Left ventricle myocardium superior (tissue), 1 donor: ENCODE measurements at places on chromosomes 3 and 15.

GRCh38 chr15:82150645-82151044, 104.8 kb upstream of the MEX3B start:
- no peak for DNase-seq

DNA sequence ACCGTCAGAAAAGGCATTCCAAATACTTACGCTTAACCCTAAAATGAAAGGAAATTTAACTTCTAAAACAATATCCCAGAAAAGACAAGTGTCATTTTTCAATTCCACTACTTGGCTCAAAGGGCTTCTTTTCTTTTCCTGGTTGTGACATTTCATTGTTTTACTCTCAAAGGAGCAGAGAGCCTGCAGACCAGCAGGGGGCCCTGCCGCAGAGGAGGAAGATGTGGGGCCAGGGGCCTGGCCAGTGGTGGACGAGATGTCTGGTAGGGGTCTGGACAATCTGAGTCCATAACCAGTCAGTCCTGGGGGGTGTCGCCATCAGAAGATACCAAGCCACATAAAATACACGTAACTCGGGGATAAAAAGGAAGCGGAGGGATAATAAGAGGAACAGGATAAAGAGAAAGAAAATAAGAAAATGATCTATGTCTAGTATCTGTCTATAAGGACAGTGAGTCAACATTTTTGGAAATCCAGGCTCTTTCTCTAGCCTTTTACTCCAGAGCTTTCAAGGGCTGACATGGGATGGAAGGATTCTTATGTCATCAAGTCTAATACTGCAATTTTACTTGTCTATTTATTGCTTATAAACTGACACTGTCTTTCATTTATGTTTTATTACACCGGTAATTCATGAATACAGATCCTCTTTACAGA, 54.2 kb upstream of the ARHGEF3 start:
- peak; percentile 44 for DNase-seq

- DNase-seq: no peak
These were observed 26.6 kb upstream of the STIMATE start for GRCh38 chr3:52923963-52924362.

- DNase-seq: no peak
These were observed 108.6 kb upstream of the AADACL2 start for GRCh38 chr3:151625086-151625485.

DNA sequence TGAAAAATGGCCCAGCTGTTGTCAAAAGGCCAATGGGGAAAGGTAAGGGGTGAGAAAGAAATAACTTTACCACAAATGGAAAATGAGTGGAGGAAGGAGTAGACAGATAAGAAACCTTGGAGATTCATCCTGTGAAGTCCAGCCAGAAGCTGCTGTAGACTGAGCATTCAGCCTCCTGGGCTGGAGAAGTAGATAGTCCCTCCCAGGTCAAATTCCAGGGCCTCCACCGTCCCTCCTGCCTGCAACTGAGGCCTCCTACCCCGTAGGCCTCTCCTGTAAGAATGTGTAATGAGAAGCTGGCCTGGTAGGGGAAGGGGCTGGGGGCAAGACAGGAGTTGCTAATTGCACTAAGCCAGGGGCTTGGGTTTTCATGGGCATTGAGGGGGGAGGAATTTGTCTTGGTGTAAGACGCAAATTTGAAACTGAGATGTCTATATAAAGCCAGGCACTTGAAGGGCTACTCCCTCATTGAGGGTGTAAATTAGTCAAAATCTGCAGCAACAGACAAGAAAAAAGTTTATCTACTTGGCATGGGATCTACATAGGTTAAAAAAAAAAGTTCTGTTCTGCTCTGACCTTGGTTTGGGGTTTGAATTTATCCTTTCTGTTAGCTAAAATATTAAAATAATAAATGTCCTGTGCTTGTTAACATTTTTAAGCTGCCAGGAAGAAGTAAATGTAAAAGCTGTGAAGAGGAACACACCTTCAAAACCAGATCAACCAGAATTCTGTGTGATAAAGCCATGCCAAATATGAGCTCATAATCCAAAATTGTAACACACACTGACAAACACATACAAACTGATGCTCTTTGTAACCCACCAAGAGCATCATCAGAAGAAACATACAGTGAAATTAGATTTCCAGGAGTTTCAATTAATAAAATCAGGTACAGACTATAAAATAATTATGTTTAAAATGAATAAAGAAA, 1.7 kb upstream of the RBP2 start:
- DNase-seq: no peak

DNA sequence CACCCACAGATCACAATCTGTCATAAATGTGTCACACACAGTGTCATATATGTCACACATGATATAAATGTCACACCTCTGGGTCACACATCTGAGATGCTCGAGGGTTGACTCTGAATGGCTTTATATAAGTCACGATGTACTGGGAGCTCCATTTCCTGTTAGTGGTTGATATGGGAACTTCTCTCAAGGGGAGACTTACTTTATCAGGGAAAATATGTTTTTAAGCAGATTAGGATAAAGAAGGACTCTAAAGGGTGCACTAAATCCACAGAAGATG, 83.9 kb upstream of the MEF2A start:
- no peak for DNase-seq

DNA sequence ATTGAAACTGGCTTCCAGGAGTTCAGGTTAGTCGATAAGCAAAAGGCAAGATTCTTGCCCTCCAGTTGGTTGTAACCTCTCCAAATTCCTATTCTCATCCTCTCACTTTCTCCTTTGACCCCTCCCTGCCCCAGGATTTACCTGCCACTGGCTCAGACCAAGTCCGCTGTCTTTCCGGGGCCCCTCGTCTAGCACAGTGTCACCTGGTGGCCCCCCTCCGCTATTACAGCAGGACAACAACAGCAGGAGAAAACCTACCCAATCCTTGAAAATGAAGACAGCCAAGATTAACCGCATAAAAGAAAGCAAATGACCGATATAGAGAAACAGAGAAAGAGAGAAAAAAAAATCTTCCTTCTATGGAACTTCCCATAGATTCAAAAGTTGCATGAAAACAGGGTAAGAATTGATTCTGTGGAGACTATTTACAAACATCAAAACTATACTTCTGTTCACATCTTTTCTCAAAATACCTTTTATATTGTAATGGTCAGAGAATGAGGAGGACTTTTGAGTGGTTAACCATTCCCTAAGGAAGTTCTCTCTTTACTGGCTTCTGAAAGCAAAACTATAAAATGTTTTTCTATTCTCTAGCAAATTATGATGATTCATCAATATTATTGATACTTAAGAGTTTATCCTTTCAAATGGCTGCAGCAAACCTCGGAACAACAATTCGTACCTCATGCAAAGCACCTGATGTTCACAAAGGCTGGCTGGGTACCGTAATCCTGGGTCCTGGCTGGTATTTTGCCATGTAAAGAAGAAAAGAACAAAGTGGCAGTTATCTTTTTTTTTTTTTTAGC, 10.0 kb upstream of the ST8SIA2 start:
- peak; percentile 54 for DNase-seq

- no peak for DNase-seq
These were observed 21.3 kb downstream of the KIF9 start for GRCh38 chr3:47261301-47261700.

DNA sequence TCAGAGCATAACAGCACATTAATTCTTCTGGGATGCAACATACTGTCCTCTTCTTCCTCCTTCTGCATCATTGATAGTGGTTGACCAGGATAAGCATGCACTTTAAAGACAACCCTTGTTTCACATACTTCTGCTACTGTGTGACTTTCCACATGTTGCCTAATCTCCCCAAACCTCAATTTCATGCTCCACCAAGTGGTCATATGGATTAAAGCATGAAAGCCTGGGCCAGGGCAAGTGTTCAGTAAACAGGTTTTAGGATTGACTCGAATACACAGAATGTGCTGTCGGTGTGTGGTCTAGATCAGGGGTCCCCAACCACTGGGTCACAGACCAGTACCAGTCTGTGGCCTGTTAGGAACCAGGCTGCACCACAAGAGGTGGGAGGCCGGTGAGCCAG, 22.5 kb upstream of the BFSP2 start:
- no peak for DNase-seq

GRCh38 chr15:91627473-91628278, 225.8 kb upstream of the SLCO3A1 start:
- DNase-seq: peak; percentile 79

DNA sequence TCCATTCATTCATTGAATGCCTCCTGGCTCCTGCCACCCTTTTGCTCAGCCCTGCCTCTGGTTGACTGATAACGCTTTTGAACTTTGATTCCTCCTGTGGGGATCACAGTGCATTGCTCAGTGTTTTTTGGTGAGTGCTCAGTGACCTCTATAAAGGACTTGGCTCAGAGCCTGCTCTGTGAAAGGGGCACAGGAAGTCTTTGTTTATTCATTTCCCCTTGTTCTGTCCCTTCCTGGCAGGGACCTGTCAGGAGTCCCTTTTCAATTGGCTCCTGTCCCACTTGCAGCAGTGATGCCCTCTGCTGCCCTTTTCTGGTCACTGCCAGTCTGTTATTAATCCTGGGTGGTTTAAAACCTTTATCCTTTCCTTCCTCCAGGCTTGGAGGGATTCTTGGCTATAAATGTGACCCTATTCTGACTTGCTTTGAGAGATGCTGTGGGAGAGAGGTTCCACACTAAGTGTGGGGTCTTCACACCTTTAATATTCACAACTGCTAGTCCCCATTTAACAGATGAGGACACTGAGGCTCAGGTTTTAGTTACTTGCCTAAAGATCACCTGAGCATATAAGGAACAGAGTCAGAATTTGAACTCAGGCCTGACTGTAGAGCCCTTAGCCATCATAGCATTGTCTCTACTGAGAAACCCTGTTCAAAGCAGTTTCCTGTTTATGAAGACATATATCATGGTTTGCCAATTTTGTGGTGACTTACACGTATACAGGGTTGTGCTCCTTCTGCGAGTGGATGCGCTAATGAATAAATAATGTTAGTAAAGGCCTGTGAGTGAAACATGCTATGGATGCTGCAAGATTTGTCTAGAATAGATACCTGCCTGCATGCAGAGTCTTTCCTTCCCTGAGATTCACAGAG, 23.2 kb upstream of the TATDN2 start:
- DNase-seq: peak; percentile 53

DNA sequence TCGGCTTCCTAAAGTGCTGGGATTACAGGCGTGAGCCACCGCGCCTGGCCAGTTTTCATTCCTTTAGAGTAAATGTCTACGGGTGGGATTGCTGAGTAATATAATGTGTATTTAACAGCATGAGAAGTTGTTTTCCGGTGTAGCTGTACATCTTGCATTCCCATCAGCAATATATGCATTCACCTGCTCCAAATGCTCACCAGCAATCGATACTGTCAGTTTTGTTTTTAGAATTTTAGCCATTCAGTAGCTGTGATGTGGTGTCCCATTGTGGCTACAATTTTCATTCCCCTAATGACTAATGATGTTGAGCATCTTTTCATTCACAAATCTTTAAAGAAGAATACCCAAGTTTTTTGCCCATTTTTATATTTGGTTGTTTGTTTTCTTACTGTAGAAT, 134.8 kb upstream of the RGMA start:
- no peak for DNase-seq

GRCh38 chr3:10697918-10698317, 118.1 kb upstream of the SLC6A11 start:
- DNase-seq: no peak

- DNase-seq: no peak
These were observed 425 bp downstream of the ANPEP start for GRCh38 chr15:89814112-89814742.

GRCh38 chr3:40653878-40654277, 129.1 kb downstream of the ZNF621 start:
- no peak for DNase-seq

DNA sequence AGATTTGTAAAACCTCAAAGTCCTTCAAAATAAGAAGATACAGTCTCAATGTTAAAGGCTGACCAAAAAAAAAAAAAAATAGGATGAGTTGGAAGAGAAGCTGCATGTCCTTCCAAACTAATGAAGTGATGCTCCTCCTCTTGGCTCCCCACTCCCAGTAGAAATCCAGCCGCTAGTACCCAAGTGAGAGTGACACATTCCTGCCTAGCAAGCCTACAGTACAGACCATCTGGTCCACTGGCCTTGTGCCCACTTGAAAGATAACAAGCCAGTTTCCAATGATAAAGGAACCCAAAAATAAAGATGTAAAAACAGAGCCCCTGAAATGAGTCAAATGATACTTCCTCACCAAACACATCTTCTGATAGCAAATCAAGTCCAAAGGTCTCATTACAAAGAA, 258.7 kb upstream of the NSMCE3 start:
- no peak for DNase-seq
